ENCODE measurements at places on chromosomes 4 and X.

DNA sequence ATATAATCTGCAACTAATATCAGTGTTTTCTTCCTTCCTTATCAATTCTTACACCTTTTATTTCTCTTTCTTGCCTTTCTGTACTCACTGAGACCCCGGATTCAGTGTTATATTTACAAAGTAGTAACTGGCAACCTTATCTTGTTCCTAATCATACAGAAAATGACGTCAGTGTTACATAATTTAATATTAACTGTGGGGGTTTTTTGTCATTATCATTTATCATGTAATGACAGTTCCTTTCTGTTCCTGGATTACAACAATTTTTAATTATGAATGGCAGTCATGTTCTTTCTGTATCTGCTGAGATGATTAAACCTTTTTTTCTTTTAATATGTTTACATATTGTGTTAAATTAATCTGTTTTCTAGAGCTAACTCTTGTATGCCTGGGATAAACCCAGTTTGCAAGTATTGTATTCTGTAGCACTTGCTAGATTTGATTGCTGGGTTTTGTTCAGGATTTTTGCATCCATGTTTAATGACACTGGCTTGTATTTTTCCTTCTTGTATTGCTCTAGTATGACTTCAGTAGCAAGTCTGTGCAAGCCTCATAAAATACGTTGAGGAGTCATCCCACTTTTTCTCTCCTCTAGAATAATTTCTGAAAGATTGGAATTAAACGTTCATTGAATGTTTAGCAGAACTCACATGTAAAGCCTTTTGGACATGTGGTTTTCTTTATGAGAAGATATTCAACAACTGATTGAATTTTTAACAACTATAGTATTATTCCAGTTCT lies 10.4 kb upstream of the HSPA4L start:
- no peak for DNase-seq

DNA sequence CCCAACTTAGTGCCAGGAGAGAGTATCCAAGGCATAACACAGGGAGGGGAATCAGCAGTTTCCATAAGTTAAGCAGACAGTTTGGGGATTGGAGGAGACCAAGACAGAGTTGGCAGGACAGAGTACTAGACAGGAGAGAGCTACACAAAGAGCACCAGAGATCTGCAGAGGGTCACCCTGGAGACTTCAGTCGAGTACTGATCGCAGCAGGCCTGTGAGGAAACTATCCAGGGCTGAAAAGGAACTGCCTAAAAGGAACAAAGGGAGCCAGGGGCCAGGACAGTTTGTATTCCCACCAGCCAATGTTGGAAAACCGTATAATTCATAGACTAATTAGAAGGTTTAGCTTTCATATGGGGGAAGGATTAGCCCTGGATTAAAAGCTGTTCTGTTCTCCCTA lies 80.6 kb upstream of the ENPP6 start:
- no peak for DNase-seq

DNA sequence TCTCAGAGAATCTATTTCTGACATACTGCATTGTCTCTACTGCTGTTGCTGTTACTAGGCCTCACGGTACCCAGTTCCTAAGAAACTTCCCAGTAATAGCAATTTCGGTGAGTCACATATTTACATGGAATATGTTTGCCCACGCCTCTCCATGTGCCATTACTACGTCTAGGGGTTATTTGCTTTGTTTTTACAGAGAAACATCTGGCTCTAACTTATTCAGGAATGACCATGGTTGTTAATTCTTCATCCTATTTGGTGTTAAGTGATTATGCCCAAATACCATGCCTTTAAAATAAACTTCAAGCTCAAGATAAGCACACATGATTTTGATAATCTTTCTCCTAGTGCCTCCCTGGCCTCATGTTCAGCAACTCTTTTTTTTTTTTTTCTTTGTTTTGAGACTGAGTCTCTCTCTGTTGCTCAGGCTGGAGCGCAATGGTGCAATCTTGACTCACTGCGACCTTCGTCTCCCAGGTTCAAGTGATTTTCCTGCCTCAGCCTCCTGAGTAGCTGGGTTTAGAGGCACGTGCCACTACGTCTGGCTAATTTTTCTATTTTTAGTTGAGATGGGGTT lies 101.0 kb upstream of the HS3ST1 start:
- no peak for DNase-seq

DNA sequence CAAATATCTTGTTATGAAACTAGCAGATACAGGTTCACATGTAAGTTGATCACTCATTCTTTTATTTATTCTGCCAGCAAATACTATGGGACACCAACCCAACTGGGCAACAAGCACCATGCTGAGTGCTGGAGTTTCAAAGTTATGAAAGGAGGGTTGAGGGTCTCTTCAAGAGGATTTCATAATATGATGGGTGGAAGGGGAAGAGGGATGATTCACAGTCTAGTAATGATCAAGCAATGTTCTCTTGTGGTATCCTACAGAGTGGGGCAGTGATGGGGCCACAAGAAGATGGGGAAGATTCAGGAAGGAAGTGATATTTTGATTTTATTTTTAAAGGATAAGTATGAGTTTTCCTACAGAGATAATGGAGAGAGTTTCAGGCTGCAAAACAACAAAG lies 46.2 kb upstream of the TXK start:
- no peak for DNase-seq

GRCh38 chrX:54825716-54826438 lies 18.3 kb downstream of the MAGED2 start:
- peak; percentile 8 for DNase-seq

DNA sequence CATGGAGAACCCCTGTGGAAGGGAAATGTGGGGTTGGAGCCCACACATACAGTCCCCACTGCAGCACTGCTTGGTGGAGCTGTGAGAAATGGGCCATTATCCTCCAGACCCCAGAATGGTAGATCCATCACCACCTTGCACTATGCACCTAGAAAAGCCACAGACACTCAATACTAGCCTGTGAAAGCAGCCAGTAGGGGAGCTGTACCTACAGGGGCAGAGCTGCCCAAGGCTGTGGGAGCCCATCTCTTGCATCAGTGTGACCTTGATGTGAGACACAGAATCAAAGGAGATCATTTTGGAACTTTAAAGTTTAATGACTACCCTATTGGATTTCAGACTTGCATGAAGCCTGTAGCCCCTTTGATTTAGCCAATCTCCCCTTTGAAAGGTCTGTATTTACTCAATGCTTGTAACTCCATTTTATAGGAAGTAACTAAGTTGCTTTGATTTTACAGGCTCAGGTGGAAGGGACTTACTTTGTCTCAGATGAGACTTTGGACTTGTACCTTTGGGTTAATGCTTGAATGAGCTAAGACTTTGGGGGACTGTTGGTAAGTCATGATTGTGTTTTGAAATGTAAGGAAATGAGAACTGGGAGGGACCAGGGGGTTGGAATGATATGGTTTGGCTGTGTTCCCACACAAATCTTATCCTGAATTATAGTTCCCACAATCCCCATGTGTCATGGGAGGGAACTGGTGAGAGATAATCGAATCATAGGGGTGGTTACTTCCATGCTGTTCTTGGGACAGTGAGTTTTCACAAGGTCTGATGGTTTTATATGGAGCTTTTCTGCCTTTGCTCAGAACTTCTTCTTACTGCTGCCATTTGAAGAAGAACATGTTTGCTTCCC lies 352.6 kb downstream of the INPP4B start:
- no peak for DNase-seq

GRCh38 chr4:173151496-173151895 lies 17.1 kb upstream of the GALNT7 start:
- no peak for DNase-seq

GRCh38 chr4:15470128-15470475 lies 420 bp downstream of the CC2D2A start:
- DNase-seq, result no peak

GRCh38 chr4:42329421-42329820 lies 67.9 kb upstream of the SHISA3 start:
- no peak for DNase-seq

DNA sequence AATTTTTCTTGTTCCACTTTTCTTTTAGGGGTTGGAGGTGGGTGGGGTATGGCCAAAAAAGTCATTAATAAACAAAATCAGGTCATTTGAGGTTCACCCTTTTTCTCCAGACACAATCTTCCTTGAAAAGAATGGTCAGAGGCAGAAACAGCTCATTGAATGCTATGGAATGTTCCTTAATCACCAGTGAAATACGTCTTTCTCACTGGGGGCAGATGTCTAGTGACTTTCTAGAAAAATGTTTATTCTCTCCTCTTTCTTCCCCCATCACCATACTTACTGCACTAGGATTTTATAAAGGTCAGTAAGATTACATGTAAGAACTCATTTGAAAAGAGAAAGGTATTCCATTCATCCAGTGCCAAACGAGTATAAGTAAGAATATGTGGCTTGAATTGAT lies 44.5 kb downstream of the MGST2 start:
- no peak for DNase-seq

DNA sequence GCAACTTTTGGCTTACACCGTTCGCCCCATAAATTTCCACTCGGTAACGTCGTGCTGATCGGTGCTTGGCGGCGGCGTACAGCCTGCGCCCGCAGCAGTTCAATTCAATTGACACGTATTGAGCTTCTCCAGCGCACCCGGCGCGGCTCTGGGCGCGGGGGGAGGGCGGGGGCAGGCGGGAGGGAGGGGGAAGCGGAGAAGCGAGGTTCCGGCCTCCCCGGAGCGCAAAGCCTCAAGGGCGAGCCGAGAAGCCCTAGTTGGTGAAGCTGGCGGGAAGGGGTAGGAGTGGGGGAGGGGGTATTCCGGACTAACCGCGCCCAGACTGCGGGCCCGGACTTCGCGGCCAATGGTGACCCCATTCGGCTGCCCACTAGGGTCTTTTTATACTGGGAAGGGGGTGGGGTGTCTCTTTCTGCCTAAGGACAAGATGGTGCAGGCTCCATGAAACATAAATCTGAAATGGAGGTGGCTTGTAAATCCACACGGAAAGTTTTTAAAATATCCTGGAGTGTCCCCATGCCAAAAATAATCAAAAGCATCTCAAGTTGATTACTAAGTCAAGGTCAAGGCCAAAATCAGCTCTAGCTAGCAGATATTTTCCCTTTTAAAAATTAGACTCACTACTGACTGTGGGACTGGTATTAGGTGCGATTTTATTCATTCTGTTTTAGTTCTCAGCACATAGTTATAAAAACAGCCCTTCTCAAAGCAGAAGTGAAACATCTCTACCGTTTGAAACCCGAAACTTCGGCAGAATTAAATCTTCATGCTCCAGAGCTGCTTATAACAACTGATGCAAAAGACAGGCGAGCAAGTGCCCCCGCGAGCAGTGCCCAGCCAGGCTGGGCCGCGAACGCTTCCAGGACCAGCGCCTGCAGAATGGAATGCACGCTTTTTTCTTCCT lies 1.5 kb upstream of the BCOR start:
- peak; percentile 72 for DNase-seq

GRCh38 chr4:98625399-98625798 lies 33.0 kb downstream of the TSPAN5 start:
- no peak for DNase-seq

GRCh38 chr4:2800691-2801596 lies 8.1 kb downstream of the SH3BP2 start:
- DNase-seq, result no peak

DNA sequence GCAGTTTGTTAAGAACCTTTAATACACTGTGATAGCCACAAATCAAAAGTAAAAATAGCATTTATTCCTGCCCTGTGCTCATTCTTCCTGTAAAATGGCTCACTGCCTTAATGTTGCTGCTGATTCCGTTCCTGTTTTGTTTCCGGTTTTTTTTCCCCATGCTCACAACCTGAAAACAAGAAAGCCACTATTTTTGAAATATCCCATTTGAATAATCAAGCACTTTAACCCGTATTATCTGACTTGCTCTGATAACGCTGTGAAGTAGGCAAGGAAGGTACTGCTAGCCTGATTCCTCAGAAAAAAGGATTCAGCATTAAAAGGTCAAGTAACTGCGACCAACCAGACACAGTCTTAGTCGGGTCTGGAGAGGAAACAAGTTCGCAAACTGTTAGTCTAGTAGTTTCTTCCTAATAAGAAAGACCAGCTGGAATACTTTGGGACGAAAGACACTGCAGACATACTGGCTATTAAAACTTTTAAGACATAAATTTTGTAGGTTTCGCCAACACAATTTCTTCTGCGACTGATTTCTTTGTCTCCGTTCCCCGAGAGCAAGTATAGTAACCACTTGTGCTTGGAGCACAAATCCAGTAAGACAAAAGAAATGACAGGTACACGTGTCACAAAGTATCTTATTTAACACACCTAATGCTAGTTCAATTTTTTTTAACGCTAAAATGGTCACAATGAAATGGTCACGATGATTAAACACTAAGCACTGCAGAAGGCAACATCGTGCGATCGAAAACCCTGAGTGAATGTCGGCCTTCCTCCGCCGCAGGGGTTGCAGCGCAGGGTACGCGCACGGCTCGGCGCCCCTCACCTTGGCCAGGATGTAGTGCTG lies 802 bp downstream of the COX18 start:
- DNase-seq, result peak; percentile 39

GRCh38 chrX:133726642-133727041 lies 258.8 kb downstream of the GPC3 start:
- DNase-seq, result no peak

- no peak for DNase-seq
Observed at GRCh38 chr4:26420913-26421312, 69.4 kb downstream of the CCKAR start.

DNA sequence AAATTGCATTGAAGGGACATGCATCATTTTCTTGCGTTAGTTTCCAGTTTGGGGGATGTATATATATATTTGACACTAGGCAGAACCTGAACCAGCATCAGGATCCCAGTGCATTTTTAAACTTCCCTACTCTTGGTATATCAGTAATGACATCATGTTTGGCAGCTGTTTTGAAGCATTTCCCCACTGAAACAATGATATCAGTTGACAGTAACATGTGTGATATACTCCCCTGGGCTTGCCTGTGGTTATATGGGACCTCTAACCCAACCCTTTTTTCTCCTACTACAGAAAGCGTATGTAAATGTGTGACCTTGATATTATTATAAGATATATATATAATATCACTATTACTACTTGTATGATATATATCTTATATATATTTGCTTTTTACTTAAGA lies 225.9 kb upstream of the CASK start:
- DNase-seq, result no peak

- DNase-seq, result no peak
Observed at GRCh38 chr4:111676533-111676932, 468.7 kb upstream of the FAM241A start.

GRCh38 chr4:149121023-149121404 lies 678.8 kb upstream of the NR3C2 start:
- no peak for DNase-seq

DNA sequence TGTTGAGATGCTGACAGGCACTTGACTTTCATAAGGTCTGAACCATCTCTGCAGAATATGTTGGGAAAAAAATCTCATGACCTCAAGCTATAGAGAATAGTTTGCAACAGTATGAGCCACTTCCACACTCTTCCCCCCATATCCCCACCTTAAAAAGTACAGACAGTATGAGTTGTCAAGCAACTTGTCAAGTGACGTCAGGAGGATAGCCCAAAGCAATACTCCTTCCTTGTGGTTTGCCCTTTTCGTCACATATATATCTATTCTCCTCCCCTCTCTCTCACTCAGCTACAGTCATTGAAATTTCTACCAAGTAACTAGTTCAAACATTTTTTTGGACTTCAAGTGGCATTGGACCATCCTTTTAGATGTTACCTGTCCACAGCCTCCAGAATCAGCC lies 67.7 kb downstream of the MCF2 start:
- DNase-seq, result no peak
